ENCODE measurements at places on chromosomes 1 and 21.

DNA sequence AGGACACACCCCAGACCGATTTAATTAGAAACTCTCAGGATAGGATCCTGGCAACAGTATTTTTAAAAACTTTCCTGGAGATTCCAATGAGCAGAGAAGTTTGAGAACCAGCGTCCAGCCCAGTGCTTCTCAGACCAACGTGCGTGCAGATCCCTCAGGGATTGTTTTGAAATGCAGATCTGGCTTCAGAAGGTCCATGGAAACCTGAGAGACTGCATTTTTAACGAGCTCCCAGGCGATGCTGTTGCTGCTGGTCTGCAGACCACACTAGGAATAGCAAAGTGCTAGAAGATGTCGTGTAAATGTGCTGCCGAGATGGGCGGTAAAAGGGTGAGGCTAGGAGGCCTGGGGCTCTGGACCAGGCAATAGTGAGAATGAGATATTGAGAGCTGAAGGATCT is 18.4 kb upstream of the CASQ1 start:
- DNase-seq: no peak

- no peak for DNase-seq
These were observed 697 bp downstream of the AGO3 start for GRCh38 chr1:35931446-35932157.

- no peak for DNase-seq
These were observed 60.0 kb downstream of the LTN1 start for GRCh38 chr21:28932717-28933116.

- DNase-seq: no peak
These were observed 40.6 kb downstream of the SELL start for GRCh38 chr1:169670836-169671235.

DNA sequence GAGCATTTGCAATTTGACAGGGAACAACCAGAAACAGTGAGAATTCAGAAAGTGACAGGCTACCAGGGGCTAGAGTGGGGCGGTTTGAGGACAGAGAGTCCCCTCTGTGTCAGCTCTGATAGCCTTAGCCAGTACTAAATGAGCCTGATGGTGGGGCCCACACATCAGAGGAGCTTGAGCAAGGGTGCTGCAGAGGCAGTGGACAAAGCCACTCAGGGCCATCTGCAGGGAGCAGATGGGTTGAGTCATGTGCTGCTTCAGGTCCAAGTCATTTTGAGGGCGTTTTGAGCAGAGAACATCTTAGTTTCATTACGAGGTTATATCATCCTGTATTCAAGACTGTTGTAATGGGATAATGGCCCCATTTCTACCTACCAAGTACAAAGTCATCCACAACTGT is 7.7 kb downstream of the LRRC52 start:
- DNase-seq: no peak

DNA sequence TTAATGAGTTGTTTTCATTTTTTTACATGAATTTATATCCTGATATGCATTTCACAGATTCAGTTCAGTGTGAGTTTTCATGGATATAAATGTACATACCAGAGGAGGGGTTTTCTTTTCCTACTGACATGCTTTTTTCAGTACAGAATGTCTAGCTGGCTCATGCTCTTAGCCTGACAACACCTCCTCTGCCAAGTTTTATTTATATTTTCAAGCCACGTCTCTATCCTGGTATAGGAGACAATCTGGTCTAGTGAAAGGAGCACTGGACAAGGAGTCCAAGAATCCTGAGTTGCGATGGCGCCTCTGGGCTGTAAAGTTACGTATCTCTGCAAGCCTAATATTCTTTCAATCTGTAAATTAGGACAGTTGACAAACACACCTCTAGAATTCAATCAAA is 4.9 kb downstream of the DAB1 start:
- no peak for DNase-seq

GRCh38 chr21:28761674-28762356 is 230.9 kb downstream of the LTN1 start:
- DNase-seq: no peak

GRCh38 chr1:114126261-114127095 is 27.2 kb downstream of the SYT6 start:
- no peak for DNase-seq

All from activated T-cell treated with anti-CD3 and anti-CD28 coated beads, Interleukin-2, amount 50 U/mL, for 48 hours (primary cell).